K562 (cell line): ENCODE measurements at places on chromosomes 2 and 18. TPM values are rescaled to one million over a fixed set of nuclear protein-coding genes. Genes with fewer than 3 reads are reported as not detected.

GALNT13 gene
- not detected in 2 replicates for polyA plus RNA-seq

GKN1 gene
- polyA plus RNA-seq: not detected in 2 replicates

VAMP5 gene
- polyA plus RNA-seq: 0.34 and 1.5 TPM in 2 replicates

TMEM200C gene
- polyA plus RNA-seq: not detected in 2 replicates

C2orf66 gene
- polyA plus RNA-seq: not detected in 2 replicates

CTAGE1 gene
- not detected in 2 replicates for polyA plus RNA-seq

RAPGEF4 gene
- not detected in 2 replicates for polyA plus RNA-seq

KCNE4 gene
- not detected in 2 replicates for polyA plus RNA-seq

UCN gene
- 0.96 and 1.5 TPM in 2 replicates for polyA plus RNA-seq

SCG2 gene
- 0.98 and 1.5 TPM in 2 replicates for polyA plus RNA-seq

FTCDNL1 gene
- polyA plus RNA-seq: 0.13 and 0.69 TPM in 2 replicates

DYSF gene
- polyA plus RNA-seq: 0.23 and 0.26 TPM in 2 replicates

TMEM17 gene
- polyA plus RNA-seq: 1.1 and 1.3 TPM in 2 replicates

ATP9B gene
- polyA plus RNA-seq: 7.7 and 8.4 TPM in 2 replicates

GALR1 gene
- polyA plus RNA-seq: not detected in 2 replicates

ALLC gene
- polyA plus RNA-seq: not detected in 2 replicates

EML4 gene
- 20.7 and 22.0 TPM in 2 replicates for polyA plus RNA-seq

DNAH6 gene
- polyA plus RNA-seq: not detected in 2 replicates

RBKS gene
- 0.20 and 1.1 TPM in 2 replicates for polyA plus RNA-seq

PTCD3 gene
- 139 and 163 TPM in 2 replicates for polyA plus RNA-seq

HOXD1 gene
- not detected in 2 replicates for polyA plus RNA-seq

B3GNT7 gene
- not detected in 2 replicates for polyA plus RNA-seq

PSMG2 gene
- 82.8 and 92.7 TPM in 2 replicates for polyA plus RNA-seq

LDLRAD4 gene
- polyA plus RNA-seq: not detected in 2 replicates

CRYGB gene
- polyA plus RNA-seq: not detected in 2 replicates

MEP1B gene
- 0.11 TPM in 1 of 2 replicates, not detected in the other for polyA plus RNA-seq

RPRM gene
- not detected in 2 replicates for polyA plus RNA-seq

GAL3ST2 gene
- polyA plus RNA-seq: 0.38 TPM in 1 of 2 replicates, not detected in the other

DSG1 gene
- 0.07 and 0.16 TPM in 2 replicates for polyA plus RNA-seq

CAPN14 gene
- polyA plus RNA-seq: not detected in 2 replicates

STARD6 gene
- not detected in 2 replicates for polyA plus RNA-seq

CARF gene
- polyA plus RNA-seq: 1.2 and 1.6 TPM in 2 replicates

CRYBA2 gene
- not detected in 2 replicates for polyA plus RNA-seq

AGAP1 gene
- 6.8 and 8.0 TPM in 2 replicates for polyA plus RNA-seq

LIPT1 gene
- polyA plus RNA-seq: 10.5 and 12.1 TPM in 2 replicates

TSPYL6 gene
- 6.2 and 7.1 TPM in 2 replicates for polyA plus RNA-seq

CCDC148 gene
- 0.20 and 0.48 TPM in 2 replicates for polyA plus RNA-seq

HJURP gene
- polyA plus RNA-seq: 42.1 and 43.1 TPM in 2 replicates

PDE1A gene
- polyA plus RNA-seq: 0.28 and 0.58 TPM in 2 replicates

DNAJC5G gene
- 0.43 TPM in 1 of 2 replicates, not detected in the other for polyA plus RNA-seq

EGR4 gene
- not detected in 2 replicates for polyA plus RNA-seq

SERPINB4 gene
- not detected in 2 replicates for polyA plus RNA-seq

IL36G gene
- polyA plus RNA-seq: not detected in 2 replicates

DSG2 gene
- polyA plus RNA-seq: 34.1 and 40.8 TPM in 2 replicates

TLX2 gene
- not detected in 2 replicates for polyA plus RNA-seq

GPR155 gene
- polyA plus RNA-seq: 0.04 and 0.36 TPM in 2 replicates

ANKRD29 gene
- 0.03 TPM in 1 of 2 replicates, not detected in the other for polyA plus RNA-seq

ZAP70 gene
- 0.20 and 0.76 TPM in 2 replicates for polyA plus RNA-seq
